ENCODE measurements at places on chromosomes 1 and 21.
A peak's percentile ranks its signal among the peaks of the same experiment; 100 is the strongest.

DNA sequence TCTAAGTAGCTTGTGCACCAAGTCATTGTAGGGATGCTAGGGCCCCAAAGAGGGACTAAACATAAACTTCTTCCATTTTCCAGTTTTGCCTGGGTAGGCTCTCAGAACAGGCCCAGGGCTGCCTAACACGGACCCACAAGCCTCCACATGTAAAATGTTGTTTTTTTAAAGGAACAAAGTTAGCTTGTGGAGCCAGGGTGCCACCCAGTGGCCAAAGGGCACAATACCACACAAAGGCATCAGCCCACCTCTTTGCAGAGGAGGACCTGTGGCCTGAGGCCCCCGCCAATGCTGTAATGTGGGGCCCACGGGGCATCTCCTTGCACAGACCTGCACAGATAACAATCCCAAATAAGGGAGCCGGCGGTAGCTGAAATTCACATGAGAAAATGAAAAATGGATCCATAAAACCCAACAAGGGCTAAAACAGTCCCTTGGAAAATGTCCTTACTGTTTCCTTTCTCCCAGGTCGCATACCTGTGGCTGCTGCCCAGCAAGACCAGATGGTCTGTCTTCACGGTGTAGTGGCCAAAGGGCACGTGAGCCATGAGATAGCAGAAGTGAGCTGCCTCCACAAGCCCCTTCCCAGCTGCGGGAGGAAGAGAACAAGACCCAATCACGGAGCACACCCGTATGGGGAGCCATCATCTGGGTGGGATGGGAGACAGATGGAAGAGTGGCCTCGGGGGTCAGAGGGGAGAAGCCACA, 23.8 kb downstream of the SEC16B start:
- peak; percentile 90 for DNase-seq

DNA sequence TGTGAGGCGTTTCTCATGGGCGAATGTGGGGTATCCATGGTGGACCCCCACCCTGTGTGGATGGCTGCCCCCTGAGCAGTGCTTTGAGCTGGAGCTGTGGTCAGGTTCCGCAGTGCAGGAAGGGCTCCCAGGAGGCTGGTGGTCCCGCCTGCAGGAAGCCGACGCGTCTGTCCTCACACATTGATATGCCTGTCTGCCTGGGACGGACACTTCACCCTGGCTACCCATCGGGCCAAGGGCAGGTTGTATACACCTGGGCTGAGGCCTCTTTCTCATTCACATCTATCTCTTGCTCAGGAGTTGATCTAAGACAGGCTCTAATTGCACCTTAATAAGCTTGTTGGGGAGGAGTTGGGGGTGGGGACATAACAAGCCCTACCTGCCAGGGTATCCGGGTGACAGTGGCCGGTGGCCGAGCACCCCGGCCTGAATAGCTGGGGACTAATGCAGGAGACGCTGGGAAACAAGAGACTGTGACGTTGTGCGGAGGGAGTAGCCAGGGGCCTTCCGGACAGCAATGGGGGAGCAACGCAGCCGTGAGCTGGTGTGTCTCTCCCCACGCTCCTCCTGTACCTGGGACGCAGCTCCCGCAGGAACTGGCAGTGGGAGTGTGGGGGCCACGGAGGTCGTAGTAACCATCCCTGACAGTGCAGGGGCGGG, 21.7 kb downstream of the PDXK start:
- peak; percentile 87 for DNase-seq

DNA sequence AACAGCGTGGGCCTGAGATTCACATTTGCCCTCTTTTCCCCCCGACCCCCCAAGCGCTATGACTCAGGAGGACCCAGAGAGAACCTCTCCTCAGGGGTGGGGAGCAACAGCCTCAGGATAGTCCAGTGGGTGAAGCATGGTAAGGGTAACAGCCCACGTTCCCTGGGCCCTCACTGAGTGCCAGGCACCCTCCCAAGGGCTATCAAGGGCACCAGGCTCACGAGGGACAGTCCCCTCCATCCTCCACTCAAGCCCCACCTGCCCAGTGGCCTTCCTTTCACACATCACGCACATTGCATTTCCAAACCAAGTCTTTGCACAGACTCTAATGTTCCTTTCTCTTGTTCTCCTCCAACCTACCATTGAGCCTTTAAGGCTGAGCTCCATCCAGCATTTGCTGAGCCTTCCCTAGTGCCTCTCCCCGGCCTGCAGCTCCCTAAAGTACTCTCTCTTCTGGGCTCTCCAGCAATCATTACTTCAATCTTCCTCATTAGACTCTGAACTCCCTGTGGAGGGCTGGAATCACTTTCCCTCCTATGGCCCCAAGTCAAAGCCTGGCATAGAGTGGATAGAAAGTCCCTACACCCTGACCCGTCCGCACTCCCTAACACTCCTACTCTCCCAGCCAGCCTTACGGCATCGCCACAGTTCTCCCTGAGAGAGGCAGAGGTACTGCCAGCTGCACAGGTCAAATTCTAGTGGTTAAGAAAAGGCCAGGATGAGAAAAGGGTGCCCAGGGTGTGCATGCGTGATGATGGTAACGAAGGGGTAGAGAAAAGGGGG, 1.0 kb downstream of the AKR7A2 start:
- peak; percentile 58 for DNase-seq

- DNase-seq: peak; percentile 71
Measured at GRCh38 chr1:212514056-212514614, 81.4 kb downstream of the NENF start.

GRCh38 chr1:25549273-25550154, 6.1 kb downstream of the LDLRAP1 start:
- no peak for DNase-seq

DNA sequence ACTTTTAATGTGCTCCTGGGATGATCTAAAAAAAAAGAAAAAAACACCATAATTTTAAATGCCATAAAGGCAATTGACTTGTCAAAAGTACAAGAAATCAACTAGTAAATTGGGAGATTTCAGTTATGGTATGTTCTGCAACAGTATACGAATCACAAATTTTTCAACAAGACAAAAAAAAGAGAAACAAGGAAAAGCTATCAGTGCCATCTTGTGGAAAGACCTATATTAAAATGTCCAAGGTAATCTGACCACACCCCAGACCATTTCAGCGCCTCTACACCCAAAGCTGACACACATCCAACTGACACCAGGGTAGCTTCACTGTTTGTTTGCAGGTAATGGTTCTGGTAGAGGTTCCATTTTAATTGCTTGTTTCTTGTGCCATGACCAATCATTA, 5.0 kb upstream of the DUSP23 start:
- DNase-seq: no peak

DNA sequence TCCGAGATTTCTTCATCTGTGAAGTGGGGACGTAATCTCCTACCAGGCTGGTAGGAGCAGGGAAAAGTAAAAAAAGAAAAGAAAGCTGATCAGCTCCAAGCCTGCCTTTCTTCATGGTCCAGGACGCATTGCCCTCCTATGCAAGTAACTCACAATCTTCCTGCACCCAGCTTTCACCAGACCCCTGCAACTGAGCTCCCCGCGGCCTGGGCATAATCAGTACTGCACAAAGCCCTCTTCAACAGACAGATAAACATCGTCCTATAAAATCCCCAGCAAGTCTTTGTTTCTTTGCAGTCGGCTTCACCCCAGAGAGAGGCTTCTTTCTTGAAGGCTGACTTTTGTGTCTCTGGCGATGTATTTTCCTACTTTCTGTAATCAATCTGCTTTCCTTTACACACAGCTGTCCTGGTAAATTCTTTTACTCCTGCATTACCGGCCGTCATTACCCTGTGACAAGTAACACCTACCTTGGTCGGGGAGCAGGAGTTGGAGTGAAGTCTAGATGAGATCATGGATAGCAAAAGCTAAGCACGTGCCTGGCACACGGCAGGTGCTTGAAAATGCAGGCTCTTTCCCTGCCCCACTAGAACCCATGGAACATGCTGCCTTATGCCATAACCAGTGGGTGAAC, 8.3 kb downstream of the PADI1 start:
- peak; percentile 46 for DNase-seq

- DNase-seq: no peak
Measured at GRCh38 chr1:181251001-181251712, 162.7 kb downstream of the IER5 start.

DNA sequence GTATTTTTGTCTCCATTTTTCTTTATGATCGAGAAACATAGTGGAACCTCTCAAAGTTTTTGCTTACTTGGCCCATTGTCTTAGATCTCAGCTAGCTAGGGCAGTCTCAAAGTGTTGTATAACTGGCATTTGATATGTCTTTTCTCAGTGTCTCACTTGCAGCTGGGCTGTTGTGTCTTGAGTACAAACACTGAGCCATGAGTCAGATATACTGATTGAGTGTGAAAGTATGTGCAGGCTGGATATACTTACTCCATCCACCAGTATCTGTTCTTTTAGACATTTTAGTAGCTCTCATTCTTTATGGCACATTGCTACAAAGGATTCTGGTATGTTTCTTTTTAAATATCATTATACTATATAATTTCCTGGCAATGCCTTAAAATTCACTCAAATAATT, 14.3 kb upstream of the GPR52 start:
- DNase-seq: no peak

- no peak for DNase-seq
Measured at GRCh38 chr1:244191581-244191980, 140.5 kb downstream of the ZBTB18 start.

DNA sequence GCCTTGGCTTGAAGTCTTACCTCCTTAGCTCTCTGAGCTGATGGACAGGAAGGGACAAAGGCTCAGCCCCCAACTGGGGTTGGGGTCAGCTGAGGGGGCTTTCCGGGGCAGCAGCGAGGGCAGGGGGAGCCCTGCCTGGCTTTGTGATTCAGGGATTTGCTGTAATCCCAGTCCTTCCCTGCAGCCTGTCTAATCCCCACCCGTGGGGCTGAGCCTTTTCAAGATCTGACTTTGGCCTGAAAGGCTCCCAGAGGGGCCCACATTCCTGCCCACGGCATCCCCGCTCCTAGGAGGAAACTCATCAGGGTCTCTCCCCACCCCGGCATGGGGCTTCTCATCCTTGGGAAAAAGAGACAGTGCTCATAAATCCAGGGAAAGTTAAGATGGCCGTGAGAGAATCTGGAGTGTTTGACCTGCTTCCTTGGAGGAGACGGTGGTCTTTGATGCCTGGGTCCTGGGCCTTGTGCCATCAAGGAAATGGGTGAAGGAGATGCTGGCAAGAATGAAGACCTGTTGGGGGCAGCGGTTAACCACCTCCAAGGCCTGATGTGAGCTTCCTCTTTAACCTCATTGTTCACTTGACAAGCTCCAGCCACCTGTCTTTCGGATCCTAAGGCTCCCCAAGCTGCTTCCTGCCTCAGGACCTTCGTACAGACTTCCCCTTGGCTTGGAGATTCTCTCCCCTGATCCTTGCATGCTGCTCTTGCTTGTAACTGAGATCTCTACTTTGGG, 83.1 kb upstream of the WNT4 start:
- no peak for DNase-seq

Measured in eye (tissue), 1 donor.